ENCODE measurements at places on chromosomes 13 and 19.

GRCh38 chr19:23699521-23699860 lies 12.5 kb upstream of the ZNF675 start:
- DNase-seq: no peak

DNA sequence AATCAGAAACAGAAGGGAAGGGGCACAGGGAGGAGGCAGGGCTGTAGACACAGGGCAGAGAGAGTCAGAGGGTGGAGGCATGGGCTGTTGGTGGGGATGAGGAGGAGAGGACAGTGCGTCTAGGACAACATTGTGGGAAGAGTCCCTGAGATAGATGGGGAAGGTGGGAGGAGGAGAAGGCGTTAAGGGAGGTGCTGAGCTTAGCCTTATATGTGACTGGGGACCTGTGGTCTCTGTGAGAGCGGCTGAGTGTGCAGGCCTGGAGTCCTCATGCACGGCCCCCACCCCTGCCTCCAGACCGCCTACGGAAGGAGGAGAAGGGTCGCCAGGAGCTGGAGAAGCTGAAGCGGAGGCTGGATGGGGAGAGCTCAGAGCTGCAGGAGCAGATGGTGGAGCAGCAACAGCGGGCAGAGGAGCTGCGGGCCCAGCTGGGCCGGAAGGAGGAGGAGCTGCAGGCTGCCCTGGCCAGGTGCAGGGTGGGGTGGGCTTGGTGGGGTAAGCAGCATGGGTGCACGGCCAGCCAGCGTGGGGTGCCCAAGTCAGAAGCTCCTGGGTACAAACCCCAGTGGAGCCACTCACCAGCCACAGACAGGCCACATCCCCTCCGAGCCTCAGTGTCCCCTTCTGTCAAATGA lies 56.8 kb downstream of the KCNC3 start:
- DNase-seq: no peak

DNA sequence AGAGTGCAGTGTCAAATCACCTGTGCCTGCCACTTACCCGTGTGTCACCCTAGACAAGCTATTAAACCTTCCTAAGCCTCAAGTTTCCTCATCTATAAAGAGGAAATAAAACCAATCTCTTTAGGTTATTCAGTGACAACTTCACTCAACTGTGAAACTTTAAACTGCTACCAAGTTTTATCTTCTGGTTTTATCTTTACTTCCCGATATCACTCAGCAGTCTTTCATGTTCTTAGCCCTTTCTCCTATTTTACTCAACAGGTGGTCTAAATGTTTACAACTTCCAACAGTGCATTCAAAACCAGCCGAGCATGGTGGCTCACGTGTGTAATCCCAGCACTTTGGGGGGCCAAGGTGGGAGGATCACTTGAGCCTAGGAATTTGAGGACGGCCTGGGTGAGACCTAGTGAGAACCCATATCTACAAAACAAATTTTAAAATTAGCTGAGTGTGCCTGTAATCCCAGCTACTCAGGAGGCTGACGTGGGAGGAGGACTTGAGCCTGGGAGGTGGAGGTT lies 59.6 kb downstream of the GPALPP1 start:
- DNase-seq: no peak

- no peak for DNase-seq
Observed at GRCh38 chr13:26272621-26273020, 18.7 kb downstream of the CDK8 start.

DNA sequence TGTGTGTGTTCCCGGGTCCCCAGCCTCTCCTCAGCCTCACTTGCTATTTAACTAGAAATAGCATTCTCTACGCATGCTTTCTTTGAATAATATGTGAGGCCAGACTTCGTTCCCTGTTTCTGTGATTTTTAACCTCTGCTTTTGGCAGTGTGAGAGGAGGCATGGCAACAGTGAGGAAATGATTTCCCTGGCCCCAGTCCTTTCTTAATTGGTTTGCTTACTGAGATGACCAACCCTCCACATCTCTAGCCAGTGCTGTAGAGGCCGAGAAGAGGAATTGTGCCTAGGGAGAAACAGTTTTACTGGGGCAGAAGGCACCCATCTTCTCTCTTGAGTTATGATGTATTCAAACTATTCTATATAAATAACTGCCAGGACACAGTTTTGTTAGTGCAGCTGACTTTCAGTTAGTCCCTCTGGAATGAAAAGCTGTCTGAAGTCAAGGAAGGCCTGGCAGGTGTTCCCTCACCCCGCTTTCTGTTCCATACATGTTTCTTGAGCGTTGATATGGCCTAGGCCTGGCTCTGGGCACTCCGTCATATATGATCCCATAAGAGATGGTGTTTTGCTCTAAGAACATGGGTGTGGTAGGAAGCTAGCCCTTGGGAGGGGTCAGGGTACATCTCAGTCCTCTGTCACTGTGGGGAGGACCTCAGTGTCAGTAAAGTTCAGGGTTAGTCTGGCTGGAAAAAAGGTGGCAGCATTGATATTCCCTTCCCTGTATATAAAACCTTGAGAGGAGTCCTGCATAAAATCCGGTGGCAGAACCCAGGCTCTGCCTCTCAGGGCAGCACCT lies 73.7 kb upstream of the NPAS1 start:
- no peak for DNase-seq

- DNase-seq: no peak
Observed at GRCh38 chr19:33339016-33339984, 34.2 kb upstream of the CEBPG start.

DNA sequence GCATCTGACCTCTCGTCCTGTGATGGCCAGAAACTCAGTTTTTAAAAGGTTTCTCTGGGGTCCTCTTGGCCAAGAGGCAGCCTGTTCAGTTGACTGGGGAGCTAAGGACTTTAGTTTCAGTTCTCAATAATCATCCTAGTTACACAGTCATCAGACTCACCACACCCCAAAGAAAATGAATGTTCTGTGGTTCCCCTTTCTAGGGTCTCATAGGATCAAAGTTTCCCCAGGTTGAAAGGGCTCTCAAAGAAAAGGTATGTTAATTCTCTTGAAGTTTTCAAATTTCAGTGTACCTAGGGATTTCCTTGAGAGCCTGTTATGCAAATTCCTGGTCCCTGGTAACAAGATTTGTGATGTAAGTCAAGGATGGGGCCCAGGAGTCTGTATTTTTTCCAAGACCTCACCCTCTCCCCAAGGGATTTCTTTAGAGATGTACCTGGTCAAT lies 94.9 kb downstream of the FAM216B start:
- no peak for DNase-seq
